ENCODE measurements at places on chromosomes 3 and 15.

GRCh38 chr3:189624130-189624529 is 7.1 kb upstream of the TP63 start:
- DNase-seq, result no peak
- no peak overlapping the region for H3K27ac ChIP-seq
- no peaks in the 10 kb centered on the region for H3K27me3 ChIP-seq
- H3K36me3 ChIP-seq, result no peaks in the 10 kb centered on the region
- no peaks in the 10 kb centered on the region for H3K4me1 ChIP-seq
- no peak overlapping the region for H3K4me3 ChIP-seq

GRCh38 chr15:88636050-88636449 is 2.8 kb upstream of the ISG20 start:
- no peak for DNase-seq
- no peak overlapping the region for H3K4me3 ChIP-seq
- H3K27me3 ChIP-seq, result peaks cover 12% of the 10 kb centered on the region
- peaks cover 10% of the 10 kb centered on the region for H3K36me3 ChIP-seq

- H3K4me3 ChIP-seq, result no peak overlapping the region
- H3K27me3 ChIP-seq, result peaks cover 3% of the 10 kb centered on the region
- DNase-seq, result no peak
- no peaks in the 10 kb centered on the region for H3K36me3 ChIP-seq
- H3K4me1 ChIP-seq, result peaks cover 6% of the 10 kb centered on the region
Measured at GRCh38 chr3:192487033-192487432, 240.3 kb downstream of the FGF12 start.

DNA sequence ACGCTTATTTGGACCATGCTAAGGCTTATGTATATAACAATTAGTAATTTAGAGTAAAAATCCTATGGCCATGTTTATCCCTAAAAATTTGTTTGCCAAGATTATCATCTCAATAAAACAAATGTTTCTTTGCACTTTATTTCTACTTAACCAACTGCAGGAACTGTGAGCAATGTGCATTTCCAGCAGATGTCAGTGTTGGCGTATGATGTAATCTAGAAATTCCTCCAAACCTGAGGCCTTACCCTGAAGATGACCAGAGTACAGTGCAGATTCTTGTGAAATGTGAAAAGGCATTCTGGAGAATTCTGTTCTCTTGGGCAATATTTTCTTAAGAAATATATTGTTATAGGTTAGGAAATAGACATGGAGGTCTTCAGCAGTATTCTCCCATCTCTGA is 205.9 kb downstream of the MBNL1 start:
- H3K36me3 ChIP-seq, result no peaks in the 10 kb centered on the region
- no peak overlapping the region for H3K27ac ChIP-seq
- no peak overlapping the region for H3K4me3 ChIP-seq
- H3K27me3 ChIP-seq, result no peaks in the 10 kb centered on the region
- no peak for DNase-seq
- H3K4me1 ChIP-seq, result peaks cover 4% of the 10 kb centered on the region

DNA sequence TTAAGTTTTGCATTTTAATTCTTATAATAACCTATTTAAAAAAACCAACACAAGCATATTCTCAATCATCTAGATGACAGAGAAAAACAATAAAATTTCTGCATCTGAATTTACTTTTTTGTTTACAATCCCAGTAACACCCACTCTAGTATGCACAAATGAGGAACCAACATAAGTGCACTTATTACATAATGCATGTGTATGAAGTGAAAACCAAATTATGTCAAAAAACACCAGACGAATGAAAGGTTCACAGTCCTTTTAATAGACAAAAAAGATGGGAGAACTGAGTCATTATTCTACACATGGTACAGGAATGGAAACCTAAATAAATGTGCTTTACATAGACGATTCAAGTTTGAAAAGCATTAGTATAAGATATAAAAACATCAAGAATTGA is 91.7 kb downstream of the NR1I2 start:
- H3K27me3 ChIP-seq, result no peaks in the 10 kb centered on the region
- peaks cover 5% of the 10 kb centered on the region for H3K36me3 ChIP-seq
- peak overlapping the region; percentile 50 for H3K27ac ChIP-seq
- H3K4me3 ChIP-seq, result no peak overlapping the region
- H3K4me1 ChIP-seq, result peaks cover 1% of the 10 kb centered on the region

- peaks cover 3% of the 10 kb centered on the region for H3K36me3 ChIP-seq
- no peak overlapping the region for H3K27ac ChIP-seq
- no peaks in the 10 kb centered on the region for H3K27me3 ChIP-seq
- no peak for DNase-seq
- no peak overlapping the region for H3K4me3 ChIP-seq
Measured at GRCh38 chr3:72811571-72811970, 36.7 kb downstream of the SHQ1 start.

- DNase-seq, result no peak
- no peak overlapping the region for H3K4me3 ChIP-seq
- no peaks in the 10 kb centered on the region for H3K27me3 ChIP-seq
Measured at GRCh38 chr3:100954199-100954935, 38.9 kb downstream of the ABI3BP start.

DNA sequence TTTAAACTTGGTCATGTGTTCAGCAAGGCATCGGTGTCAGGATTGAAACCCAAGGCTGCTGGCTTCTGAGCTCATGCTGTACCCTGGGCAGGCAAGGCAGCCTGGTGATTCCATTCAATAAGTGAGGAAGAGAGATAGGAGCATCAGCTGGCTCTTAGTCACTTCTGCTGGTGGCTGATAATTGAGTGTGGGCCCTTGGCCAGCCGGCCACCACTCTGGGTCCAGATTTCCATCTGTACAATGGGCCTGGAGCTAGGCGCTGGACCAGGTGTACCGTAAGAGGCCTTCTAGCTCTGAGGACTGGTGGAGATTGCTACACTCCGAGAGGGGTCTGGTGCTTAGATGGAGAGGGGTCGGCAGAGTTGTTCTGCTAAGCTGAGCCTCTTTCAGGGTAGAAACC is 4.3 kb downstream of the CD276 start:
- H3K4me3 ChIP-seq, result no peak overlapping the region
- H3K27me3 ChIP-seq, result no peaks in the 10 kb centered on the region
- H3K4me1 ChIP-seq, result peaks cover 25% of the 10 kb centered on the region
- no peak for DNase-seq
- no peaks in the 10 kb centered on the region for H3K36me3 ChIP-seq

DNA sequence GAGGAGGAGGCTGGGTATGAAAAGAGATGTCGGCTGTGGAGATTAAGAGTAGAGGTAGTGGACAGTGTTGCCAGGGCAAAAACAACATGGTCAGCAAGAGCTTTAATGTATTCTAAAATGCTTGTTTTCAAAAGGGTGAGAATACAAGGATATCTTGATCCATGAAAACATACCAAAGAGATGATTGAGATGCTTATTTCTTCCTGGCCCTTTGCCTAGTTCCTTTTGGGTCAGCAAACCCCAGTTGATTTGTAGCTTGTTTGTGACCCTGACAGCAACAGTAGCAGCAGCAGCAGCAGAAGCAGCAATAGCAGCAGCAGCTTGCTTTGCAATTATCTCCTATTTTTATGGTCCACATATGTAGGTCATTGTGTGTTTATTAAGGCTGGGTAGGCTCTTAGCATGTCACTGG is 337.3 kb downstream of the LPP start:
- no peaks in the 10 kb centered on the region for H3K27me3 ChIP-seq
- H3K4me3 ChIP-seq, result no peak overlapping the region
- no peak for DNase-seq
- peaks cover 11% of the 10 kb centered on the region for H3K36me3 ChIP-seq
- no peaks in the 10 kb centered on the region for H3K4me1 ChIP-seq
- H3K27ac ChIP-seq, result no peak overlapping the region

- no peaks in the 10 kb centered on the region for H3K36me3 ChIP-seq
- no peaks in the 10 kb centered on the region for H3K4me1 ChIP-seq
- H3K4me3 ChIP-seq, result no peak overlapping the region
- H3K27ac ChIP-seq, result no peak overlapping the region
- DNase-seq, result no peak
- H3K27me3 ChIP-seq, result peaks cover 11% of the 10 kb centered on the region
Measured at GRCh38 chr3:42290966-42291714, 25.2 kb upstream of the CCK start.

DNA sequence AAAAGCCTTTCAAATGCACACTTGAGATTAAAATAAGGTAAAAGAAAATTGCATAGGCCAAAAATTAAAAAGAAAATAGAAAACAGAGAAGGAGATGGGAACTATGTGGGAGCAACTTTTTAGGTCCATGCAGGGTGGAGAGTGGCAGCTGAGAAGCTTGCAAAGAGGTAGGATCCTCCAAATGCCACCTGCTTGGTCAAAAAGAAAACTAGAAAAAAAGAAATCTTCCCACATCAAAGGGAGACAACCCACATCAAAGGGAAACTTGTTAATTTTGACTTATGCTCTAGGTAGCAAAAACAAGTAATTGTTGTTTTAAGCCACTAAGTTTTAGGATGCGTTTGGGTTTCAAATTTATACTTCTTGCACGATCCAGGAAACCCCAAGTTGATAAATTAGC is 342.9 kb downstream of the IL20RB start:
- H3K36me3 ChIP-seq, result no peaks in the 10 kb centered on the region
- no peaks in the 10 kb centered on the region for H3K4me1 ChIP-seq
- H3K27ac ChIP-seq, result no peak overlapping the region
- H3K4me3 ChIP-seq, result no peak overlapping the region
- no peak for DNase-seq
- peaks cover 19% of the 10 kb centered on the region for H3K27me3 ChIP-seq

DNA sequence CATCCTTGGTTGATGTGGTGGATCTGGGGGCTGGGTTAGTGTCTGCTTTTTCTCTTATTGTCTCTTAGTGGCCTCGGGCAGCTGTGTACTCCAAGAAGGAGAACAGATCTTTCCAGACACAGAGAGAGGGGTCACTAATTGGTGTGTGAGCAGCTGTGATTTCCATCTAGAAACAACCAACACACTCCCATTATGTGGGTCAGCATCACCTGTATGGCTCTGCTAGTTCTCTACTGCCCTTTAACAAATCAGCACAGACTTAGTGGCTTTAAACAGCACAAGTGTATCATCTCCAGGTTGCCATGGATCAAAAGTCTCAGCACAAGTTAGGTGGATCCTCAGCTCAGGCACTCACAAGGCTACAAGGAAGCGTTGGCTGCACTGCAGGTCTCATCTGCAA is 156.8 kb downstream of the LRTM1 start:
- H3K27me3 ChIP-seq, result peaks cover 3% of the 10 kb centered on the region
- H3K36me3 ChIP-seq, result no peaks in the 10 kb centered on the region
- H3K27ac ChIP-seq, result no peak overlapping the region
- H3K4me3 ChIP-seq, result no peak overlapping the region
- H3K4me1 ChIP-seq, result peaks cover 4% of the 10 kb centered on the region
- DNase-seq, result no peak

DNA sequence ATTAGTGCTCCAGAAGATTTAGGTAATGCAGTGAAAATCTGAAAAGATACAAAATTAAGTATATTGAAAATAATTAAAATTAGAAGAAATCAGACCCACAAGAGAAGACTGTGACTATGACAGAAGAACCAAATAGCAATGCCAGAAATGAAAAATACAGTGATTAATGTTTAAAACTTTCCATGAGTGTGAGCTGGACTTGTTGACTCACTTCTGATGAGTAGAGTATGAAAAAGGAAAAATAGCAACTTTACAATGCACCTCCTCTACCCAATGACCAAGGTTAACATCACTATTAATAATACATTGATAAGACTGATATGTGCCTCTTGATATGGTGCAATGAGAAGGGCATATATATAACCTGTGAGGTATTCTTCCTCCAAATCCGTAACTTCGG is 39.3 kb upstream of the SLC22A13 start:
- H3K4me3 ChIP-seq, result no peak overlapping the region
- peaks cover 17% of the 10 kb centered on the region for H3K36me3 ChIP-seq
- H3K4me1 ChIP-seq, result no peaks in the 10 kb centered on the region
- DNase-seq, result no peak
- H3K27ac ChIP-seq, result no peak overlapping the region

GRCh38 chr15:31758126-31758525 is 272.2 kb upstream of the CHRNA7 start:
- no peaks in the 10 kb centered on the region for H3K36me3 ChIP-seq
- peaks cover 3% of the 10 kb centered on the region for H3K4me1 ChIP-seq
- H3K4me3 ChIP-seq, result no peak overlapping the region
- no peak for DNase-seq
- H3K27ac ChIP-seq, result no peak overlapping the region
- no peaks in the 10 kb centered on the region for H3K27me3 ChIP-seq

GRCh38 chr3:60992395-60992794 is 258.9 kb downstream of the FHIT start:
- no peak overlapping the region for H3K27ac ChIP-seq
- H3K27me3 ChIP-seq, result no peaks in the 10 kb centered on the region
- H3K36me3 ChIP-seq, result no peaks in the 10 kb centered on the region
- H3K4me3 ChIP-seq, result no peak overlapping the region
- DNase-seq, result no peak

DNA sequence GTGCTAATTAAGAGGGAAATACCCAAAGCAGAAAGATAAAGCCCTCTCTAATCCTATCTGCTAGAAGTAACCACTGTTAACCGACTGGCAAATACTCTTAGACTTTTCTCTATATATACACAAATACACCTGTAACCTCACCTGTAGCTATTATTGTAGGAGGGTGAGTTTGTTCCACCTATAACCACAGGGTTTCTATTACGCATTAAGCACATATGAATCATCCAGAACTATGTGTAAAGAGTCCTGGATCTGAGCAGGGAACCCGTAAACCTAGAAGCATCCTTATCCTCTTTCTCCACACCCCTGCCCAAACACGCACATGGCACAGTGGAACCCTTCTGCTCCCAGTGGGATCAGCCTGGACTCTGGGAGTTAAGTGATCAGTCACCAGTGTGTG is 172.8 kb upstream of the C2CD4B start:
- H3K27me3 ChIP-seq, result no peaks in the 10 kb centered on the region
- H3K27ac ChIP-seq, result no peak overlapping the region
- H3K4me3 ChIP-seq, result no peak overlapping the region
- no peak for DNase-seq

GRCh38 chr3:182491577-182491976 is 301.7 kb upstream of the ATP11B start:
- no peaks in the 10 kb centered on the region for H3K27me3 ChIP-seq
- no peaks in the 10 kb centered on the region for H3K36me3 ChIP-seq
- H3K4me3 ChIP-seq, result no peak overlapping the region

DNA sequence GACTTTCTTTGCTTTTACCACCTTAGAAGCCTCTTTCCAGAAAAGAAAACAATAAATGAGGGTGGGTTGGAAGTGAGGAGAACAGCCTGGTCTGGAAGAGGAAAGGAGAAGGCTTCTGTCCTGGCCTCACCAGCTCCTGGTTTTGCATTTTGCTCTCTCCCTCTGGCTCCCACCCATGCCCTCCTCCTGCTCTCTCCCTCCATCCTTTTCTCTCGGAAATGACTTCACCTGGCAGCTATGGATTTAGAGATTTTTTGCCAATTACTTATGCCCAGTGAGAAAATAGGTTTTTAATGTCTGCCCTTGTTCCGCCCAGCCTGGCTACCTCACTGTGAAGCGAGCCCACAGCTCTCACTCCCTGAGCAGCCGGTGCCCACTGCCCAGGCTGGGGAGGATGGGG is 77.9 kb upstream of the NTRK3 start:
- no peak overlapping the region for H3K4me3 ChIP-seq
- no peak for DNase-seq
- H3K27ac ChIP-seq, result no peak overlapping the region

All from progenitor cell of endocrine pancreas (in vitro differentiated cells).